AG04449 (cell line): ENCODE measurements at places on chromosomes 5 and 9.

DNA sequence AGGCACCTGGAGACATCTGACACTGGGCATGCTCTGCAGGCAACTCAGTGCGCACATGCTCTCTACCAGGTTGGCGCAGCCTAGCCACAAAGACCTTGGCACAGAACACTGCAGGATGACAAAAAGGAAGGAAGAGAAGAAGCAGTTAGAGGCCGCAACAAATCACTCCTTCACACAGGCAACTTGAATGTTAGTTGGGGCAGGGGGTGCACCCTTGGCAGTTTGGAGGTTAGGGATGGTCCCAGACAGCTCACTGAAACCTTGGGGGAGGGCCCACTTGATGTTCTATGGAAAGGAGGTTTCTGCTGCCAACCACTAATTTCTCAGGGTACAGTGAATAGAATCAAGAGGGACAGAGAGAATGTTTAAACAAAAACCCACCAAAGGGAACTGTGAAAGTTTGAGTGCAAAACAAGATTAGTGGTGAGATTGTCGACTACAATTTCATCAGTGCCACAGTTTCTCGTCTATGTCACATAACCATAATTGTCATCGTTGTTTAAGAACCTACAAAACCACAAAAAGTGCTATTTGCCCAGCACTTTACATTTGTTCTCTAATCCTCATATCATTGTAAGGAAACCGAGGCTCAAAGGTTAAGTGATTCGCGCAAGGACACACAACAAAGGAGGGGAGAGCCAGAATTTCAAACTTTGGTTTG, 48.7 kb downstream of the FBXW11 start:
- no peak for DNase-seq

- DNase-seq, result no peak
Observed at GRCh38 chr5:137348759-137349158, 150.4 kb downstream of the SPOCK1 start.

- DNase-seq, result no peak
Observed at GRCh38 chr9:35488021-35488420, 1.9 kb upstream of the RUSC2 start.

GRCh38 chr5:172573986-172574870, 66.8 kb upstream of the NEURL1B start:
- DNase-seq, result no peak

DNA sequence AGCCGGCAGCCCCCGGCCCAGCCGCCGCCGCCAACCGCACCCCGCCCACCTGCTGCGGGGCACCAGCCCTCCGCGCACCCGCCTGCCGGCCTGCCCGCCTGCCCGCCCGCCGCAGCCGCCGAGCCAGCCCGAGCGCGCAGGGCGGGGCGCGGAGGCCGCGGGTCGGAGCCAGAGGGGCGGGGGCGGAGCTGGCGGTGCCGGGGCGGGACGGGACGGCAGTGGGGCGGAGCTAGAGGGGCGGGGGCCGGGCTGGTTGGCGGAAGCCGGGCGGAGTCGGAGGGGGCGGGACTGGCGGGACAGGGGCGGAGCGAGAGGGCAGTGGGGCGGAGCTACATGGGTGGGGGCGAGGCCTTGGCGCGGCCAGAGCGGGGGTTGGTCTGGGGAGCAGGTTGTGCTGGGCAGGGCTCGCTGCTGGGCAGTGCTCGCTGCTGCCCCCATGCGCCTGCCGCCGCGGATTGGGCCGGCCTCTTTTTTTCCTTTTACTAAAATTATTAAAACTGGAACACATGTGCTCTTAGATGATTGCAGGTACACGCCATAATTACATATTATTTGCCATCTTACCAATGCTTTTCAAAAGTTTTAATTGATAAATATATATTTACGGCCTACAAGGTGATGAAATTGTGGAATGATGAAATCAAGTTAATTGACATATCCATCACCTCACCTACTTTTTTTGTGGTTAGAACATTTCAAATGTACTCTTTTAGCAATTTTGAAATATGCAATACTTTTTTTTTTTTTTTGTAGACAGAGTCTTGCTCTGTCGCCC, at the start of gene SH3GLB2:
SH3GLB2 (minus strand) TSS at position 140 of the 775 bp plus-strand sequence. CDS start 177 bp downstream, outside the sequence.
- peak; percentile 59 for DNase-seq

- DNase-seq, result no peak
Observed at GRCh38 chr5:180673371-180674089, 24.1 kb upstream of the FLT4 start.

DNA sequence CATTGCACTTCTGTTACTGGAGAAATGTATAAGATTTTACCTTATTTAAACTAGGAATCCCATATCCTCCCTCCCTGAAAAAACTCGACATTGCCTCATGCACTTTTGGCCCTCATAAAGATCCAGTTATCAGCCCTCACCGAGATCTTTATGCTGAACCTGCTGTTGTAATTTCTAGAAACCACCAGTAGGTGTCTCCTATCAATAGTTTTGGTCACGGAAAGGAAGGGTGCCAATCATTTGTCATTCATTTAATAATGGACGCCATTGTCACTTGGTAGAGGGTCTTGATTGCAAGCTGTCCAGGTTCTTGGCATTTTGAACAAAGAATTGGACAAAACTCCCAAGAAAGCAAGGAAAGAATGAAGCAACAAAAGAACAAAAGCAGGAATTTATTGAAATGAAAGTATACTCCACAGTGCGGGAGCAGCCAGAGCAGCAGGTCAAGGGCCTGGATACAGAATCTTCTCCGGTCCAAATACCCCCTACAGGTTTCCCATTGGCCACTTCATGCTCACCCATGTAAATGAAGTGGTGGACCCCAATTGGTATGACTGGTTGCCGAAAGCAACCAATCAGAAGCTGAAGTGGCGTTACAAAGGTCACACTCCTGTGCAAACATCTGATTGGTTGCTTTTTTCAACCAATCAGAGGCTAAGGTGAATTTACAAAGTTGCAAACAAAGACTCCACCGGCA, 524.3 kb downstream of the PSAT1 start:
- no peak for DNase-seq

DNA sequence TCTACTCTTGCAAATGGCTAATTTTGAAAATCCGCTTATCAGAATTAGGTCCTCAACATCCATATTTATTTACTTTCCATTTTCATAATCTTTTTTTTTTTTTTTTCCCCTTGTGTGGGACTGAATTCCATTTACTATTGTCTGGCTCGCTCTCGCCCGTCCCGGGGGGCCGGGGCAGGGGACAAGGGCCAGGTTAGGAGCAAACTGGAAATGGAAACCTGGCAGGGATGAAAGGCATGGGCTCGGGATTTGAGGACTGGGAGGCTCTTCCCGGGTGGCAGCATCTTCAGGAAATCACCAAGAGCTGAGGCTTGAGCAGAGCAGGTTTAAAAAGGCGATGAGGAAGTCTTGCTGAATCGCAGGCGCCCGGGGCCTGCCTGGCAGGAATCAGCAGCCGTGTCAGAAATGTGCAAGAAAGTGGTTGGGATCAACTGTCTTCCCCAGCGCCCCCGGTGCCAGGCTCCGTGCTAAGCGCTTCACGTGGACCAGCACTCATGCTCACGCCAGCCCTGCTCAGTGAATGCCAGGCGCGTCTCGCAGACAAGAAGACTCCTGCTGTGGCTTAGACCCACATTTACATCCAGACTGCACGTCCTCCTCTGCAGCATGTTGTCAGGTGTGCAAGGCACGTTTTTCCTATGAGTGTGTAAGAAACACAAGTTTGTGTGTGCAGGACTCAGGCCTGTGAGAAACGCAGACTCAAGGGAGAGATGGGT, 66.3 kb upstream of the UNC5A start:
- DNase-seq, result no peak

DNA sequence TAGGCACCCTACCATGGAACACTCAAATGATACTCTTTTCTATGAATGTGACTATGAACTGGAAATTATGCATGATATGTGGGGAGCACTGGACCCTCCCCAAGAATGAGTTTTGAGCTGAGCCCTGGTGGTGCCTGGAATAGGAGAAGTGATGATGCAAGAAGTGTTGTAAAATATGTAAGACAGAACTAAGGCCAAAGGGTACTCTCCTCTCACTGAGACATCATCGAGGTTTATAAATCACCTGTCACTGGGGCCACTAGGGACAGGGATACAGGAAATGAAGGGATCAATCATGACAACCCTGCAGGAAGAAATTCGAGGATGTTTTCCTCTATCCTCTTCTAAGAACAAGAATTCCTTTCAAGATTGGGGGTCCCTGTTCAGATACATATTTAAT, 45.4 kb downstream of the PCSK1 start:
- no peak for DNase-seq

DNA sequence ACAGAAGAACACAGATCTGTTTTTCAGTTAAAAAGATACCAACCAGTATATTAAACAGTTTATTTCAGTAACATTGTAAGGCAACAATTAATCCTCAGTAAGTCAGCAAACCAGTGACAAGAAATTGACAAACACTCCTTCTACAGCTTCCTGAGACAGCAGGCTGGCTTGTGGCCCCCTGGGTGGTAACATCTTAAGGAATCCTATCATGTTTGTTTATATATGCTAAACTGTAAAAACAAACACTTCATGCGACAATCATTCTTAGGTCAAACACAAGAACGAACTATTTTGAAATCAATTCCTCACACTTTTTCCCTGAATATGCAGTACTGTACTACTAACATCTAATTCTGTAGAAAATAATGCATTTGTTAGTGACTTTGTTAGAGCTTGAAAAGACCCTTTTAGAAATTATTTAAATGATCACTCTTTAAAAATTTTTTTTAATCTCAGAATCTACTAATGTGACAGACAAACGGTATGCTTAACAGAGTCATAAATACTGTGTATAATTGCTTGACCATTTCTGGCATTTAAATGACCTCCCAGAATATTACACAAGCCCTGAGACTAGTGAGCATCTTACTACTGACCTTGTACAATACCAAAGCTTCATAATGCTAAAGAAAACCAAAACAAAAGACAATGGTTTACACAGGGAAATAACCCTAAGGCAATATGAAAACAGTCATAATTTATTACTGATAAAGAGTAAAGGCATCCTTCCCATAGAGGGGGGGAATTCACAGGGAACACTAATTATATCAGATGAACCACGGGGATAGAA, 48.2 kb downstream of the ERMP1 start:
- DNase-seq, result no peak

DNA sequence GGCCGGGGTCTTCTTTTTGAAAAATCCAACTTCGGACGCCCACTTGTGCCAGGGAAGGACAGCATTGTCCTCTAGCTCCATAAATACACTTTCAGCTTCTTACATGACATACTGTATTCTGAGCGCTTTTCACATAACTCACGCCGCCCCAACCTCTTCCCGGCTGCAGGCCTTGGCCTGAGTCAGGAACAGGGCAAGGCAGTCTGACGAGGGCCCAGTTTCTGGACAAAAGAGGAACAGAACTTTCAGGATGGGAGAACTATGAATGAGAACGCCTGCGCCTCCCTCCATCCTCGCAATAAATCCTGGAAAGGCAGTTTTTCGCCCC, 650 bp downstream of the DCTN4 start:
- no peak for DNase-seq

DNA sequence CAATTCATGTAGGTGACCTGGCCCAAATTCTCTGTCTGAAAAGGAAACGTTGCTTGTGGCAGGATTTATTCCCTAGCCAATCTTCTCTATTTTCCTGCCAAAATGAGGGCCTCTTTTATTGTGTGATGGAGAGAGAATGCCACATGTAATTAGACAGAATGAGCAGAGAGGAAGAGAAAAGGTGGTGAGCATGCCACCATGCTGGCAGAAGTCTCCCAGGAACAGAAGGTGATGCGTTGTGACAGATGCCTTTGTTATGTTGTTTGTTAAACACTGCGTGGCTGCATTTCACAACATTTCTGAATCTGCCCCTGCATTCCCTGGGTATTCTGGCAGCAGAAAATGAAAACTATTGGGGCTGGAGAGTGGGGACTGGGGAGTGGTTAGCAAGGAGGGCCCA, 577.6 kb downstream of the TLR4 start:
- no peak for DNase-seq

DNA sequence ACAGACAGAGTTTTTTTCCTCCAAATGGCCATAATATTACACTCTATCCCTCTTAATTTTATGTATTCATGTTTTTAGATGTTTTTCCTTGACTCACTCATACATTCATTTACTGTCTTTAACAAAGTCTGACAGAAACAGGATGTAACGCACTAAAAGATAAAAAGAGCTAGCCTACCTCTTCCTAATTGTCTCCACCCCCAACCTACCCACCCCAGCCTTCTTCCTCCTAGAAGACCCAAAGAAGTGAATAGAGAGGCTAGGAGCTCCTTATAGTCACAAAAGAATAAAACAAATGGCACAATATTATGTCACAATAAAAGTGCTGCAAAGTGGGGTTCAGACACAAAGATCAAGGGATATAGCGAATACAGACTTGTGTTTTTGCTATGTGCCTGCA, 719 bp downstream of the NOL8 start:
- no peak for DNase-seq

- no peak for DNase-seq
Observed at GRCh38 chr9:126979461-126979860, 64.9 kb downstream of the RALGPS1 start.

GRCh38 chr9:108668938-108669335, 186.8 kb downstream of the ACTL7B start:
- DNase-seq, result no peak

DNA sequence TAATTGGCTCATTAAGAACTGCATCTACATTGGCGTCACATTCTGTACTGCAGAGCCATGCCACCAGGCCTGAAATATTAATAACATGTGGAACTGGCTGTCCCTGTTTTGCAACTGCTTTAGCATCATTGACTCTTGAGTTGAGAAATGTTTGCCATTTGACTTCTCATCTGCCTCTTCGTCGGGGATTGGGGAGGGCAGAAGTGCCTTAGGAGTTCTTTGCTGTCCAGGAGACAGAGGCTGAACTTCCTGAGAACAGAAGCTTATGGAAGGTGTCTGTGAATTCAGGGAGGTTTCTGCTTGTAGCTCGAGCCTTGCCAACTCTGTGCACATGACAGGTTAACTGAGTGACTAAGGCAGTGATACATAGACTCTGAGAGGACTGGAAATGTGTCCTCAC, 265.0 kb downstream of the KIF4B start:
- no peak for DNase-seq

- peak; percentile 63 for DNase-seq
Observed at GRCh38 chr5:140324617-140325241, 21.7 kb downstream of the HBEGF start.

DNA sequence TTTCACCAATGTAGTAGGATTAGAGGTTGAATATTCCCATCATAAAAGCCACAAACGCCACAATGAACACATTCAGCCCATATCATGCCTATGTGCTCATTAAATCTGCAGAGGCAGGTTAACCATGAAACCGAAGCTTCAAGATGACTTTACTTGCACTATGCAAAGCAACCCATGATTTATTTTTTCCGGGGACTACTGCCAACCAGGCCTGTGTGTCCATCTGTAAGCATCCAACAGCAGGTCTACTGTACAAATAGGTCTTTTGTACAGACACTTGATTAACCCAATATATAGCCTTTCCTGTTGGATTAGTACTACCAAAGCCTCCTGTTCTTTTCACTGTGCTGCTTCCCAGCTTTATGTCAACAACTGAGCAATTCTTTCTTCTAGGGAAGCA, 104.9 kb upstream of the CDH10 start:
- DNase-seq, result no peak
